ENCODE measurements at places on chromosomes 1 and 21.
A peak's percentile ranks its signal among the peaks of the same experiment; 100 is the strongest.

- no peak for DNase-seq
Measured at GRCh38 chr1:116472431-116472961, 98.3 kb downstream of the CD58 start.

DNA sequence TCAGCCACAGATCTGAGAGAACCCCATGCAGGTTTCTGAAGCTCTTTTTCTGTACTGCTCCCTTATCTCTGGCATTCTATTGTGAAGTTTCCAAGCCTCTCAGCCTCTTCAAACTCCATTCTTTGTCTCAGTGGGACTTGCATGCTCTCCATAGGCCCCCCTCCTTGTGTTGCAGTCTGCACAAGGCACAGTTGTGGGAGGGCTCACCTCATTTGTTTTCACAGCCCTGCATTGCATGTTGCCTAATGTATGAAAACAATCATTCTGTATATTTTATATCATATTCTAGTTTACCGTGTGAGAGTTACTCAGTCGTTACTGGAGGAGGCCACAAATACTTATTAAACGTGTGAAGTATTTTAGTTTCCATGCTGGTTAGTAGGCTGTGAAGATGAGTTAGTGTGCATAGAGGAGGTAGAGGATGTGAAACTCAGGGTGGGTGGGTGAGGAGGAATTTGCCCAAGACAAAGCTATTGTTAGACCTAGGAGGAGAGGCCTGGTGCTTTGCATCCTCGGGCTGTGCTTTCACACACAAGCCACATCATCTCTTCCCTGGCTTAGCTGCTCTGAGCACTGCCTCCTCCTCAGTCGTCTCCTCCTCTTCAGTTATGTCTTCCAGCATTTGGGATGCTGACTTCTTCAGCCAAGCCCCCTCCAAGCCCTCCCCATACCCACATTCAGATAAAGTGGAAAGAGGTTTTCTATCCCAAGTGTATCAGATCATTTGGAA, 7.8 kb upstream of the CHI3L2 start:
- no peak for DNase-seq

- peak; percentile 34 for DNase-seq
Measured at GRCh38 chr1:113674591-113674990, 84.7 kb downstream of the PHTF1 start.

- DNase-seq = no peak
Measured at GRCh38 chr1:182610606-182611194, 6.5 kb upstream of the RGS16 start.

DNA sequence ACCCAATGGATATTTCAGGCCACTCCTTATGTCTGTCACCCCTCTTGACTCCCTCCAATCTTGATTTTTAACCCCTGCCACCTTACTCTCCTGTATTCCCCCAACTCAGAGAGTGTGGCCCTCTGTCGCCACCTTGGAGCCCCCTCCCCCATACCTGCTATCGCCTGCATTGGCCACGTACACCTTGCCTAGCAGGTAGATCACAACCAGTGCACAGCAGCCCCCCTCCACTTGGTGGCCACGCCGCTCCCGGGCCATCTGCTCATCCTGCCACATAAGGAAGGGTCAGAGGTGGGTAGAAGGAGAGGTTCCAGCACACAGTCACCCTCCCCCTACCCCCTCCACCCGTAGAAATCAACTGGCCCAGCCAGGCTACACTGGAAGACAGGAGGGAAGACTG, 2.9 kb downstream of the PPM1J start:
- DNase-seq = no peak
